ENCODE measurements at places on chromosomes 7 and 10.
A peak's percentile ranks its signal among the peaks of the same experiment; 100 is the strongest.

DNA sequence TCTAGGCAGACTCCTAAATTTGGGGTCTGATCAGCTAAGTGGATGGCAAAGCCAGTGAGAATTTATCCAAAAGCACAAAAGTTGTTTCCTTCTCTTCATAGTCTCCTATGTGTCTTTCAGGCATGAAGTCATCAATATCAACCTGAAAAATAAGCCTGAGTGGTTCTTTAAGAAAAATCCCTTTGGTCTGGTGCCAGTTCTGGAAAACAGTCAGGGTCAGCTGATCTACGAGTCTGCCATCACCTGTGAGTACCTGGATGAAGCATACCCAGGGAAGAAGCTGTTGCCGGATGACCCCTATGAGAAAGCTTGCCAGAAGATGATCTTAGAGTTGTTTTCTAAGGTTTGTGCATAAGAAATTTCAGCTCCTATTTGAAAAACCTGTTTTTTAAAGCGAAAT, 4.8 kb downstream of the GSTO1 start:
- DNase-seq, result no peak

- no peak for DNase-seq
Observed at GRCh38 chr7:84297616-84298015, 103.0 kb upstream of the SEMA3A start.

DNA sequence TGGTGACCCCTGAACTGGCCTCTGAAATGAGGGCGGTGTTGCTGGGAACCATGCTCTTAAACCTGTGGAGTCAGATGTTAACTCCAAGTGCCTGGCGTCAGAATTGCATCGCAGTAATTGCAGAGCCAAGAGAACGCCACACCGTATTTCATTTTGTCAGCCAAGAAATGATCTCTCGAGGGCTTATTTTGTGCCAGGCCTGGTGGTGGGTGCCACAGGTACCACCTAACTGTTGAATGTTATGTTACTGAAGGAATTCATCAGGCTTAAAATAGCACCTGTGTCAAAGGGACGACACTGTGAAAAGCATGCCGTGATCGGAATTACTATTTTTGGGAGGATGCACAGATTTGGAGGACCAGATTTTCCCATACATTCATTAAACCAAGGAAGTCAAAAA, 51.9 kb upstream of the BAIAP2L1 start:
- no peak for DNase-seq

GRCh38 chr10:130453036-130453720, 317.0 kb downstream of the GLRX3 start:
- DNase-seq, result no peak

DNA sequence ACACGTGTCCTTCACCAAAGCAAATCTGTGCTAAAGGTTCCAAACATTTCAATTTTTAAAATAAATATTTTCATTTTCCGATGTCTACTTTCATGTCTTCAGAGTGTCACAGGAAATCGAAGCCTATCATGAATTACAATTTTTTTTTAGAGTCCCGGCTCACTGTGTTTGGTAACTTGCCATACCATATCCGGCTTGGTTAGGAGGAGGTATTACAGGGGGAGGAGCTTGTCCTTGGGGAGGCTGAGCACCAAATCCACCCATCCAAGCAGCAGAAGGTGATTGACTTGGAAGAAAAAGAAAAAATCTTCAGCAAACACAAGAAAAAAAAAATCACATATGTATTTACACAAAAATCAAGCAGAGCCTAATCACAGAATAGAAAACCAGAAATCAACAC, 21.3 kb downstream of the TIAL1 start:
- DNase-seq, result peak; percentile 69

DNA sequence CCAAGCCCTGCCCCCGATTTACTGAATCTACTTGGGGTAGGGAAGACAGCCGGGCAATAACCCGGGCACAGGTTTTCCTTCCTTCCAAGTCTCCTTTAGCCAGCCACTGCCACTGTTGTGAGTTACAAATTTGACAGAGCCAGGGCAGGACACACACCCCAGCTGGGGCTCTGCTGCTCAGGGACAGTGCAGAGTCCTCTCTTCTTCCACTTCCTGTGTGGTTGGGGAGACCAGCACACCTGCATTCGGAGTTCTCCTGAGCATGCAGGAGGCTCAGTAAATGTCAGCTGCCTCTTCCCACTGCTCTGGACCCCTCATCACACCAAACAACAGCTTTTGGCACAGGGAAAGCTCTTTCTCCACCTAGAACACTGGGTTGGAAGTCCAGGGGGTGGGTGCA, 21.3 kb downstream of the CHST15 start:
- DNase-seq, result no peak

- DNase-seq, result no peak
Observed at GRCh38 chr7:158052381-158053060, 535.1 kb downstream of the PTPRN2 start.
